HCT116 (cell line): ENCODE measurements at places on chromosomes 11 and 22.
A peak's percentile ranks its signal among the peaks of the same experiment; 100 is the strongest.

- no peak for DNase-seq
These were observed 15.6 kb downstream of the ARFGAP3 start for GRCh38 chr22:42841444-42841843.

DNA sequence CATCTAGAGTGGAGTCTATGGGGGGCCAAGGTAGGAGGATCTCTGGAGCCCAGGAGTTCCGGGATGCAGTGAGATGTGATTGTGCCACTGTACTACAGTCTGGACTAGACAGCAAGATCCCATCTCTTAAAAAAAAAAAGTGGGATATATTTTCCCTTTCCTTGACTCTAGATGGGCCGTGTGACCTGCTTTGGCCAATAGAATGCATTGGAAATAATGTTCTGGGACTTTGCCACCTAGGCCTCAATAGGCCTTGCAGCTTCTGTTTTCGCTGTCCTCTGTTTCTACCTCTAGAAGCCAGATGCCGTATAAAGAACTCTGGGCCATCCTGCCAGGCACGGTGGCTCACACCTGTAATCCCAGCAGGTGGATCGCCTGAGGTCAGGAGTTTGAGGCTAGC, 3.6 kb downstream of the C11orf86 start:
- DNase-seq = no peak

DNA sequence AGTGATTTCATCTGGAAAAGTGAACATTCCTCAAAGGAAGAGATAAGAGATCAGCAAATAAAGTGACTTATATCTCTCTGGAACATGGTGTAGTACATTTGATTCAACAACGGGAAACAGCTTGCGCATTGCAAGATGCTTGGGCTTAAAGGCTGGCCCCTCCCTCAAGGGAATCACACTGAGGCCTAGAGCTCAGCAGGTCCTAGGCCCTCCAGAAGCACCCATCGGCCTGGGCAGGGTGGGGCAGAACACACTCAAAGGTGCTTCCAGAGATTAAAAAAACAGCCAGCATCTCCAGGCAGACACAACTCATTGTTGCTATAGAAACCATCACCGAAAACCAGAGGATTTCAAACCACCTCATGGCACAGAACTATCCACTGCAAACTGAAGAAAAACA, 69.0 kb upstream of the ARFGAP3 start:
- DNase-seq = no peak

- DNase-seq = no peak
These were observed 14.4 kb downstream of the ATXN10 start for GRCh38 chr22:45686004-45686403.

GRCh38 chr11:44034639-44035038, 13.1 kb upstream of the ACCSL start:
- no peak for DNase-seq

DNA sequence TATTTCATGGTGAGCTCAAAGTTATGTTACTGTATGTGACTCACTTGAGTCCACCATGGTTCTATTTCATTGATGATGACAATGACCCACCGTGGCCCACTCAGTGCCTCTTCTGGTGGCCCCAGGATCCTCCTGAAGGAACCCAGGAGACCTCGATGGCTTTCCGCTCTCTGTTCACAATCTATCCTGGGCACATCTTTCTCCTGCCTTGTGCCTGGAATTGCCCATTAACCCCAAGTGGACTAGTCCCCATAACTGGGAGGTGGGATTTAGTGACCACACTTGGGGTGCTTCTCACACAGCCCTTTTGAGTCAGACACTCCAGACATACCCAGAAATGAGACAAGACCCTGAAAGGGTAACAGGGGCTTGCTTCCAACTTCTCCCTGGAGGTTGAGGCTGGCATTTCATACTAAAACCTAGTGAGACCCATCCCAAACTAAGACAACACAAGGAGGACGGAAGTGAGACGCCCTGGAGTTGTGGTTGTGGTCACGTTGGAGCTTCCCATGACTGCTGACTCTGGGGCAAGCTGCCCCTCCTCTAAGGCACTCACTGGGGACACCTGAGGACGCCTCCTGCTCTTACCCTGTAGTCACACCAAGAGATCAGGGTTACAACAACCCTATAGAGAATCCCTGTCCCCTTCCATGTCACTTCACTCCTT, 22.1 kb downstream of the IGLL5 start:
- DNase-seq = no peak

- peak; percentile 41 for DNase-seq
These were observed 9.4 kb upstream of the SAMM50 start for GRCh38 chr22:43945632-43946383.

DNA sequence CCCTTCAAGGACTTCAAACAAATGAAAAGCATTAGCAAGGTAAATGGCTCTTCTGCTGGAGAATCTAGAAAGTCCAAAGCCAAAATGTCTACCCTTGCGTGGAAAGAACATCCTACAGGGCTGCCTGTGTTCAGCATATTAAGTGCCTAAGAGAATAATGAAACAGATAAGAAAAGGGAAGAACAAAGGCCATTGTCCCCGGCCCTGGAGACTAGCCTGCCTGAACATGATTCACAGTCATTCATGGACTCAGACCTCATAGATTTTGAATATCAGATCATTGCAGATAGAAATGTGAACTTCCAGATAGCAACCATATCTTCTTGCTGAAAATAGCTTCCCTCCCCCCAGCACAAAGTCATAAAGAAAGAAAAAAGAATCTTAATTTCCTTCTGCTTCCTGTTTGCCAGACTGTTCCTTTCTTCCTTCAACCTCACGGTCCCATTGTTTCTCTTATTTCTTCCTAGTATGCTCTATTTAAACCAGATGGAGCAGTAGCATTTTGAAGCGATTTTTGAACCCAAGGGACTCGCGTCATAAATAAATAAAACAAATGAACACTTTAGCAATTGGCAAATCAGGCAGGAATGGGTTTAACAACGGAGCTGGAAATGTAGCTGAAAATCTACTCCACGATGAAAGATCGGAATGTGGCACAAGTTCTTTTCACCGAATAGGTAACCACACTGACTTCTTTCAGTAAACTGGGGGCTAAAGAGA, 408.2 kb upstream of the CCDC90B start:
- no peak for DNase-seq

DNA sequence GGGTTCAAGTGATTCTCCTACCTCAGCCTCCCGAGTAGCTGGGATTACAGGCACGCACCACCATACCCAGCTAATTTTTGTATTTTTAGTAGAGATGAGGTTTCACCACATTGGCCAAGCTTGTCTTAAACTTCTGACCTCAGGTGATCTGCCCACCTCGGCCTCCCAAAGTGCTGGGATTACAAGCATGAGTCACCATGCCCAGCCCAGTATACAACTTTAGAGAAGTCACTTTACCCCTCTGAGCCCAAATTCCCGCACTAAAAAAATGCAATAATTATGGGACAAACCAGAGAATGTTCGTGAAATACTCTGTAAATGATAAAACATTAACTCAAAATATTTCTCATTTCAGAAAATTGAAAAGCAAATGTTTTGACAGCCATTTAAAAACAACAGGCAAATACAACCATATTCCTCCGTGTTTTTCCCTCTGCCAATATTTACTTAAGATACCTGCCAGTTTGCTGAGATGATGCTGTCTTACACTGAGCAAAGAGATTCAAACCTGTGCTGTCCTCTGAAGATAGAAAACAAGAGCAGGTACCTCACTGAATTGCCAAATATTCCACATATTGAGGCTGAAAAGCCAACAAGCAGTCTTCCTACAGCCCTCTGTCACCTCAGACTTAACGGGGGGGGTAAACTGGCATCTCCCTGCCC, 9.6 kb downstream of the PLEKHA7 start:
- no peak for DNase-seq

DNA sequence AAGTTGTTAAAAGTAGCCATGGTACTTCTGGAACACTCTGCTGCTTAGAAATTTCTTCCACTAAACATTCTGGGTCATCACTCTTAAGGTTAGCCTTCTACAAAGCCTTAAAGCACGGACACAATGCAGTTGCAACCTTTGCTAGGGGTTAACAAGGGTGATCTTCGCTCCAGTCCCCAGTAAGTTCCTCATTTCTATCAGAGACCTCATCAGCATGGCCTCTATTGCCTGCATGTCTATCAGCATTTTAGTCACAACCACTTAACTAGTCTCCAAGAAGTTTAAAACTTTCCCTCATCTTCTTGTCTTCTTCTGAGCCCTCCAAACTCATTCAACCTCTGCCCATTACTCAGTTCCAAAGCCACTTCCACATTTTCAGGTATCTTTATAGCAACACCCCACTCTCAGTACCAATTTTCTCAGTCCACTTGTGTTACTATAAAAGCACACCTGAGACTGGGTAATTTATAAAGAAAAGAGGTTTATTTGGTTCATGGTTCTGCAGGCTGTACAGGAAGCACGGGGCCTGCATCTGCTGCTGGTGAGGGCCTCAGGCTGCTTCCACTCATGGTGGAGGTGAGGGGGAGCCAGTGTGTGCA, 48.7 kb upstream of the TH start:
- DNase-seq = no peak

GRCh38 chr11:133990501-133990900, 33.7 kb upstream of the IGSF9B start:
- DNase-seq = no peak

GRCh38 chr11:74701351-74701750, 29.9 kb downstream of the CHRDL2 start:
- peak; percentile 23 for DNase-seq

DNA sequence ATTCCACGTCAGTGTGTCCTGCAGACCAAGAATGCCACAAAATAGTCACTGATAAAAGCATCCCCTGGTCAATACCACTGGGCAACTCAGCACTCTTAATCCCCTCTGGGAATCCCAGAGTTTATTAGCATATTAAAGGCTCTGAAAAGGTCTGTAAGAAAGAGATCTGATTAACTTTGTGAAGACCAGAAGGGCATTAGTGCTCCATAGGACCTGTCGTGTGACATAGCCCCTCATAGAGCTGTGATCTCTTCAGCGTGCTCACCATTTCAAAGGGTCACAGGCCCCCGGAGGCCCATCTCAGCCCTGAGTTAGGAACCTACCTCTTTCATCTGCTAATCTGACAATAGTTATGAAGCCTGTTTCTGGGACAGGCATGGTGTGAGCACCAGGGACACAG, 299.2 kb downstream of the MN1 start:
- DNase-seq = no peak

DNA sequence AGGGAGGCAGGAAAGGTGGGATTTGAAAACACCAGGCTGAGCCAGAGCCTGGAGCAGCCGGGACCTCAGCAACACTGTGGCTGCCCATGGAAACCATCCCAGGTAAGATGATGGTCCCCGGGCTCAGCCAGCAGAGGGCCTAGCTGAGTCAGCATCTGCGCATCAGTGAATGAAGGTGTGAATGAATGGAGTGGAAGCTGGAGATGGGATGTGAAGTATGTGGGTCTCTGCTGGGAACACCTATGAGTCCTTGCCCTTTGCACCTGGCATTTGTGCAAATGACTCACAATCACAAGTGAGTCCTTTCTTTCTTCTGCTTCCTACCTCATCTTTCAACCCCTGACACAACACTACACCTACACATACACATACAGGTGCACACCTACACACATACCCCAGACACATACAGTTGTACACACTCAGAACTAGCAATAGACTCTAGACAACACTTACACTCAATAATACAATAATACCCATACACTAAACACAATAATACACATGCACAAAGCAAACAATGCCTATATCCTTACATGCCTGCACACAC, 62.8 kb upstream of the PRDM11 start:
- DNase-seq = no peak

- DNase-seq = no peak
These were observed 7.2 kb downstream of the ARSA start for GRCh38 chr22:50620593-50621355.

DNA sequence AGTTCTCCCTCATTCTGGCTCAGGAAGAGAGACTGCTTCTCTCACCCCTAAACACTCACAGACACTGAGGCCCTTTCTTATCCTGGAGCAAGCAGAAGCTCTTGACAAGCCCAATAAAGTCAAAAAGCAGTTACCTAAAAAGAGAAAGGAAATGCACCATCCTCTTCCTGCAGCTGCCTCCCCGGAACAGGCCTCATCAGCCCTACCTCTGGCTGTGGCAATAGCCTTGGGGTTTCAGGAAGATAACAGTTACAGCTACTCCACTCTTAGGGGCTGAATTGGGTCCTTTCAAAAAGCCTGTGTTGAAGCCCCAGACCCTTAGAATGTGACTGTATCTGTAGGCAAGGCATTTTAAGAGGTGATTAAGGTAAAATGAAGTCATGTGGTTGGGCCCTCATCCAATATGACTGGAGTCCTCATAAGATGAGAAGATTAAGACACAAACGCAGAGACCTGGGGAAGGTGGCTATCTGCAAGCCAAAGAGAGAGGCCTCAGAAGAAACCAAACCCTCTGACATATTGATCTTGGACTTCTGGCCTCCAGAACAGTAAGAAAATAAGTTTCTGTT, 3.5 kb upstream of the LGALS12 start:
- DNase-seq = no peak

GRCh38 chr11:105870516-105871113, 151.4 kb downstream of the MSANTD4 start:
- DNase-seq = no peak

DNA sequence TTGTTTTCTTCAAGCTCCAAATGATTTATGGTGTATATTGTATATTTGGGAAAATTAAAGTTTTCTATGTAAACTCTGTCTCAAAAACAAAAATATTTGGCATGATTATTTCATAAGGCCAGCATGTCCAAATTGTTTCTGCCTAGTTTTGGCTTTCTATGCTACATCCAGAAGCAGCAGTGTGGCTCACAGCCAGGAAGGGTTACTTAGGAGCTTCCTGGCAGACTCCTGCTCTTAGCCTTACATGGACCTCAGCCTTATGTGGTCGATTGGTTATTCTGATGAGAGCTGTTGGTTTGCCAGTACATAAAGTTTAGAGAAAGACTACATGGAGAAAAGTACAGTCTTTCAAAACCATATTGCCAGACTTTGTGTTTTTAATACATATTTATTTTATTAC, 297.7 kb upstream of the FAT3 start:
- no peak for DNase-seq

DNA sequence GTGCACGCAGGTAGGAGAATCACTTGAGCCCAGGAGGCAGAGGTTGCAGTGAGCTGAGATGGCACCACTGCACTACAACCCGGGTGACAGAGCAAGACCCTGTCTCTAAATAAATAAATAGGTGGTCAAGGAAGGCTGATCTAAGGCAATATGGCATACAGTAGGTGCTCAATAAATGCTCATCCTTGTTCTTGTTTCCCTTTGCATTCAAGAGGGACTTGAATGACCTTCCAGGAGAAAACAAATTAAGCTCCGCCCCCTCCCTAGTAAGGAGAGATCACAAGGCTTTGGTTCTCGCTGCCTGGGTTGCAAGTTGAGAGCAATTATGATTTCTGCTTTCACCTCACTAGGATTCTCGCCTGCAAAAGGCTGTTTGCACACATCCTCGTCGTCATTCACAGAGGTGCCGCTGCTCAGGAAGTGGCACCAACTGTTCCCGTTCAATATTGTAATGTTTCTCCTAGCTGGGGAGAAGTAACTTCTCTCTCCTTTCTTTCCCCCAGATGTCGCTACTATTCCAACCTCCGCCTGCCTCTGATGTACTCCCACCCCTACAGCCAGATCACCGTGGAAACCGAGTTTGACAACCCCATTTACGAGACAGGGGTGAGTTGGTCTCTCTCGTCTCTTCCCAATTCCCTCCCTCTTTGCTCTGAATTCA, 51.8 kb upstream of the ASPHD2 start:
- DNase-seq = no peak
